ENCODE measurements at places on chromosomes 5 and 9. TPM values are rescaled to one million over a fixed set of nuclear protein-coding genes. Genes with fewer than 3 reads are reported as not detected.

DNA sequence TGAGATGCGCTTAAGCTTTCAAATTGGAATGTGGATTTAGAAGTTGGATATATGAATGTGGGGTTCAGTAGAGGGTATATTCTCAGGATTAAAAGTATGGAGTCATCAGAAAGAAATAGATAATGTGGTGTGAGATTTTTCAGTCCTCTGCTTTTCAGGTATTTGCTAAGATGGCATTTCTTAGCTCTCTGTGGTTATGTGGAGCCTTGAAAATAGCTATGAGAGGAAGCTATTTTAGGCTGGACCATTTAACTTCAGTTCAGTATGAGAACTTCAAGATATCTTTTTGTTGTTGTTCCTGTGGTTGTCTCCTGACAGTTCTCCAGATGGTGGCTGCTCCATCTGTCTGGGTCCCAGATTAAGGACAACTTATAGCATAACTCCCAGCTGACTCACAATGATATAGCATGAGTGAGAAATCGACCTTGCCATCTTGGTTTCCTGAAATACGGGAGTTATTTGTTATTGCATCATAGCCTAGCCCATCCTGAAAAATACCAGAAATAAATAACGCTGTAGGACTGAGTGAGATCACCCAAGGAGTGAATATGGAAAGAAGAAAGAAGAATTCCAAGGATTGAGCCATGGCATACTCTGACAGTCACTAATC lies 461.5 kb downstream of the ANXA1 start:
- H3K4me3 ChIP-seq = no peak overlapping the region
- no peaks in the 10 kb centered on the region for H3K27me3 ChIP-seq
- DNase-seq = no peak
- H3K4me1 ChIP-seq = no peaks in the 10 kb centered on the region

The TMEM252 gene
- not detected for polyA plus RNA-seq

DNA sequence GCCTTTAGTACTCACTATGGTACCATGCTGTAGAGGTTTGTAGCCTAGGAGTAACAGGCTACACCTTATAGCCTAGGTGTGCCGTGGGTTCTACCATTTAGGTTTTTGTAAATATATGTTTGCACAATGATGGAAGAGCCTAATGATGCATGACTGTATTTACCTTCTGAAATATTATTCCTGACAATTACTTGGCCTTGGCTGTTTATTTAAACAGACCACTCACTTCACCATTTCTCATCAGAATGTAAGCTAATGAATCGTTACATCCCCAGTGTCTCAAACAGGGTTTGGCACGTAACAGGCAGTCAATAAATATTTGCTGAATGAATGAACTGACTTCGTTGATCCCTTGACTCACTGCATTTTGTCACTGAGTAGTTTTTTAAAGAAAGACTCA lies 93.1 kb downstream of the MED27 start:
- DNase-seq = no peak
- no peaks in the 10 kb centered on the region for H3K4me1 ChIP-seq
- H3K36me3 ChIP-seq = no peaks in the 10 kb centered on the region

The SOX30 gene
- 0.03 TPM for polyA plus RNA-seq

The TAS2R1 gene
- not detected for polyA plus RNA-seq

GRCh38 chr5:139647506-139648204 lies 494 bp upstream of the CXXC5 start:
- H3K4me3 ChIP-seq = peak overlapping the region; percentile 67
- peaks cover 42% of the 10 kb centered on the region for H3K27me3 ChIP-seq
- H3K27ac ChIP-seq = no peak overlapping the region
- no peaks in the 10 kb centered on the region for H3K36me3 ChIP-seq
- no peak for DNase-seq
- H3K4me1 ChIP-seq = peaks cover 18% of the 10 kb centered on the region

The LCN9 gene
- not detected for polyA plus RNA-seq

DNA sequence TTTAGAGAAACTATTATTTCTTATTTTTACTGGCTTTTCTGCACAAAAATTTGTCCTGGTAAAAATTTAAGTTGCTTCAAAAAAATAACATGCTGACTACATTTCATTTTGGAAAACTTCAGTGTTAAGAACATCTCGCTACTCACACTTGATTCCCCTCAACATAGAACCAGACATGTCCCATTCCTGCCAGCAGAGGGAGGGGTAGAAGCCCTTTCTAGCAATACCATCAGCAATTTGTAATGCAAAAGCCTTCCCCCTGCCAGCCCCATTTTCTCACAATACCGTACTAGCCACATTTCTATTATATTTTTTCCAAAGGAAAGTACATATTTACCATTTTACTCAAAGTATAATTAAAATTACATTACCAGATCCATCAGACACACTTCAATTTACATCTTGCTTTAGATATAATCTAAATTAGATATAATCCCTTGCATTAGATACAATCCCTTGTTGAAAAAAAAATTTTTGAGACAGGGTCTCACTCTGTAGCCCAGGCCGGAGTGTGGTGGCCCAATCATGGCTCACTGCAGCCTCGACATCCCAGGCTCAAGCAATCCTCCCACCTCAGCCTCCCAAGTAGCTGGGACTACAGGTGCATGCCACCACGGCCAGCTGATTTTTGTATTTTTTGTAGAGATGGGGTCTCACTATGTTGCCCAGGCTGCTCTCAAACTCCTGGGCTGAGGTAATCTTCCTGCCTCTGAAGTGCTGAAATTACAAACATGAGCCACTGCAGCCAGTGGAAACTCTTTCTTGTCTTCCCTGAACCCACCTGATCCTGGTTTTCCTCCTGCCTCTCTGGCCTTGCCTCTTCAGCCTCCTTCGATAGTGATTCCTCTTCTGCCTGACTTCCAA lies 39.6 kb upstream of the IDNK start:
- no peaks in the 10 kb centered on the region for H3K4me1 ChIP-seq
- H3K27ac ChIP-seq = no peak overlapping the region
- DNase-seq = no peak

DNA sequence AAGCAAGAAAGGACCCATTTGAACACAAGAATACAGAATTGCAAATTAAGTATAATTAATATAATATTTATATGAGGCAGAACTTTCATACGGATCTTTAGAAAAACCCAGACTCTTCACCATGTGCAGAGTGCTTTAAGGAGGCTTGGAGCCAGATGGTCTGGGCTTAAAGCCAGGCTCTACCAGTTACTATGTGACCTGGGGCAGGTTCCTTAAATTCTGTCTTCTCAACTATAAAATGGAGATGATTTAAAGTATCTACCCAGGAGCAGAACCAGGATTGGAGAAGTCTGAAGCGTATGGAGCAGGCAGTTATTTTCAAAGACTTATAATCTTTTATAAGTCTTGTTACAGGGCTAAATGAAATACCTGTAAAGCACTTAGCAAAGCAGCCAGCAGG lies 202.1 kb downstream of the TSSK1B start:
- H3K36me3 ChIP-seq = no peaks in the 10 kb centered on the region
- peaks cover 69% of the 10 kb centered on the region for H3K4me1 ChIP-seq
- no peak overlapping the region for H3K4me3 ChIP-seq
- no peaks in the 10 kb centered on the region for H3K27me3 ChIP-seq
- DNase-seq = no peak

The SPAG8 gene
- 0.06 TPM for polyA plus RNA-seq

- DNase-seq = no peak
- no peaks in the 10 kb centered on the region for H3K27me3 ChIP-seq
- no peak overlapping the region for H3K4me3 ChIP-seq
- no peaks in the 10 kb centered on the region for H3K4me1 ChIP-seq
- no peaks in the 10 kb centered on the region for H3K36me3 ChIP-seq
These were observed 487.1 kb downstream of the NTRK2 start for GRCh38 chr9:85156652-85157051.

DNA sequence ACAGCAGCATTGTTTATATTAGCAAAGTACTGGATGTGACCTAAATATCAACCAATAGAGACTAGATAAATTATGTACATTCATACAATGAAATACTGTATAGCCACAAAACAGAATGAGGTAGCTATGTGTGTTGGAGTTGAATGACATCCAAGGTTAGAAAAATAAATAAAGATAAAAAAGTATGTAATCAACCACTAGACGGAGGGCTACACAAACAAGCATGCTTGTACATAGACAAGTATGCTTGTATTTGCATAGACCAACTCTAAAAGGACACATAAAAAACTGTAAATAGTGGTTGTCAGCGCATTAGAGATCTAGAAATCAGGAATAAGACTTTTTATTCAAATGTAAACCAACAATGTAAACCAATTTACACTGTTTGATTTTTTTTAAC lies 3.0 kb downstream of the FEM1C start:
- peaks cover 16% of the 10 kb centered on the region for H3K4me1 ChIP-seq
- no peaks in the 10 kb centered on the region for H3K36me3 ChIP-seq
- DNase-seq = no peak
- no peaks in the 10 kb centered on the region for H3K27me3 ChIP-seq
- H3K4me3 ChIP-seq = peak overlapping the region; percentile 92
- H3K27ac ChIP-seq = peak overlapping the region; percentile 63

DNA sequence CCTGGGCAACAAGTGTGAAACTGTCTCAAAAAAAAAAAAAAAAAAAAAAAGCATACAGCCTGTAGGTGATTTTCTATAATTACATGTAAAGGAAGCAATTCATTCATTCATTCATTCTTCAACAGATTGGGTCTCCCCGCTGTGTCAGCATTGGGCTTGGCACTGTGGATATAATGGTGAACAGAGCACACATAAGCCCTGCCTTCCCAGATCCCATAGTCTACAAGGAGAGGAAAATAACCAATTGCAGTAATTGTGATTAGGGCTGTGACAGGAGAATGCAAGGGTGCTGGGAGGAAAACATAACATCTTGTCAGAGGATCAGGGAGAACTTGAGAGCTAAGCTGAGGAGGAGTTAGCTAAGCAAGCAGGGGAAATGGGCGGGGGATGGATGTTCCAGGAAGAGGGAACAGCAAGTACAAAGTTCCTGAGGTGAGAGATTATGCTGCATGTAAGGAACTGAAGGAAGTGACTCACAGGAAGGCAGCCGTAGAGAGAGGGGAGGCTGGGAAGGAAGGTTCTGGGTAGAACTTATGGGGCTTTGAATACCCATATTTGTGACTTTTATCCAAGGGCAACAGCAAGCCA lies 24.0 kb upstream of the KLF9 start:
- H3K36me3 ChIP-seq = no peaks in the 10 kb centered on the region
- H3K4me3 ChIP-seq = no peak overlapping the region
- H3K27me3 ChIP-seq = no peaks in the 10 kb centered on the region
- DNase-seq = no peak
- no peak overlapping the region for H3K27ac ChIP-seq

The RANBP17 gene
- polyA plus RNA-seq = 0.82 TPM

The SPACA9 gene
- polyA plus RNA-seq = 3.6 TPM

GRCh38 chr5:553874-554273 lies 29.6 kb upstream of the SLC9A3 start:
- H3K27ac ChIP-seq = no peak overlapping the region
- H3K27me3 ChIP-seq = no peaks in the 10 kb centered on the region
- H3K4me1 ChIP-seq = no peaks in the 10 kb centered on the region
- no peaks in the 10 kb centered on the region for H3K36me3 ChIP-seq
- H3K4me3 ChIP-seq = no peak overlapping the region

GRCh38 chr5:97475847-97476246 lies 292.8 kb upstream of the RIOK2 start:
- H3K4me1 ChIP-seq = peaks cover 3% of the 10 kb centered on the region
- H3K27me3 ChIP-seq = no peaks in the 10 kb centered on the region
- no peak overlapping the region for H3K4me3 ChIP-seq
- no peak for DNase-seq
- no peak overlapping the region for H3K27ac ChIP-seq

Measured in keratinocyte (primary cell).